Substantia nigra (tissue), 51 donors: ENCODE measurements at places on chromosomes 7 and 10.

GRCh38 chr10:1729751-1730150 is 7.6 kb downstream of the ADARB2 start:
- DNase-seq: no peak

GRCh38 chr7:106068986-106069385 is 43.1 kb downstream of the SYPL1 start:
- DNase-seq: no peak

DNA sequence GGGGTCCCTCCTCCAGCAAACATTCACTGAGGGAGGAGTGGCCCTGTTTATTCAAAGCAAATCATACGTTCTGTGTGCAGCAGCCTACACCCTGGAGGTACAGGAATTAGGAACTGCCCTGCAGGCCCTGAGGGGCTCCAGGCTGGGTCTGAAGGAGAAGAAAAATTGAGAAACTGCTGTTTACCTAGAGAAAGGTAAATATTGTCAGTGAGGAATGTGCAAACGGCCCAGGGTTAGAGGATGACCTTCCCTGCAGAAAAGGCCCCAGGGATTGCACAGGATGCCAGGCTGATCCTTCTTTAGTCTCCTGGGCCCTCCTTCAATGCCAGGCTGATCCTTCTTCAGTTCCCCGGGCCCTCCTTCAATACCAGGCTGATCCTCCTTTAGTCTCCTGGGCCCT is 5.7 kb downstream of the CALML5 start:
- no peak for DNase-seq

GRCh38 chr7:20293336-20293735 is 37.4 kb upstream of the ITGB8 start:
- DNase-seq: no peak

GRCh38 chr7:42053834-42054233 is 183.2 kb downstream of the GLI3 start:
- DNase-seq: no peak

GRCh38 chr10:51759896-51760534 is 60.6 kb upstream of the CSTF2T start:
- DNase-seq: no peak

DNA sequence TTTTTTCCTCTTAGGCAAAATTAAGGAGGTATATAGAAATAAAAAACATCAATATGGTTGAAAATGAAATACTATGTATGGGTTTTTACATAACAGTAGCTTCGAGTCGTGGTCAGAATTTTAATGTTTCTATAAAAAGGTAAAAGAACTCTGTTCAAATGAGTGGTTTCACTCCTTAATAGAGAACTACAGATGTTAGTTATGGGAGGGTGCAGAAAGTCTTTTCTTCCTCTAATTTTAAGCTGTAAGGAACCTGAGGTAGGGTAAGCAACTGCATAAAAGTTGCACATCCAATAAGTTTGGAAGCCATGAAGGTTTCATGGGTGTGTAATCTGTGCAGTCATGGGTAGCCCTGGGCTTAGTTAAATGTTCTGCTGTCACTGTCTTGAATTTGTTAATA is 141.3 kb downstream of the SUGCT start:
- no peak for DNase-seq

GRCh38 chr7:44394636-44395035 is 69.2 kb upstream of the CAMK2B start:
- DNase-seq: no peak

GRCh38 chr10:29089091-29089490 is 199.8 kb upstream of the LYZL1 start:
- no peak for DNase-seq

GRCh38 chr10:2920637-2921036 is 146.7 kb upstream of the PFKP start:
- DNase-seq: no peak

DNA sequence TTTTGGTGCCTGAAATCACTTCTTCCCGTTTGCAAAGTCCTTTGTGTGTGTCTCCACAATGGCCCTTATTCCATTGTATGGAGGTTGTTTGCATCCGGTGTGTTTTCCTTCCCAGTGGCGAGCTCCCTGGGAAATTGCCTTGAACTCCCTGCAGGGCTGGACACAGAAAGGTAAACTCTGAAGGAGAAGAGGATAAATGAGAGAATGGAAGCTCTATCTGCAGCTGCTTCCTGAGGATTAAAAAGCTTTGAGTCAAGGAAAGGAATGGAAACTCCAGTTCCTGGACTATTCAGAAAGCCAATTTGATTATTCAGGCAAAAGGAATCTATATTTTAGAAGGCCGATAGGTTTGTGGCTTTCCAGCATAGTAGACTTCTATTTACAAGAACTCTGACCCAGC is 4.4 kb upstream of the GRK5 start:
- no peak for DNase-seq

- peak; percentile 14 for DNase-seq
Observed at GRCh38 chr10:48274636-48275035, at the start of gene FRMPD2. FRMPD2 (minus strand) TSS chr10:48274696; CDS start chr10:48274567, 129 bp downstream.

GRCh38 chr10:4291990-4292389 is 507.0 kb upstream of the KLF6 start:
- DNase-seq: no peak

GRCh38 chr10:73759512-73760115 is 15.4 kb downstream of the SEC24C start:
- DNase-seq: no peak

GRCh38 chr7:39360038-39360437 is 206.2 kb upstream of the YAE1 start:
- no peak for DNase-seq

- DNase-seq: no peak
Observed at GRCh38 chr10:12559578-12560178, 210.3 kb downstream of the CAMK1D start.
